ENCODE measurements at places on chromosomes 5 and 9. TPM values are rescaled to one million over a fixed set of nuclear protein-coding genes. Genes with fewer than 3 reads are reported as not detected.

- DNase-seq, result peak; percentile 76
These were observed 173.0 kb upstream of the DAPK1 start for GRCh38 chr9:87324613-87325194.

Gene ZNF618
- 4.6 TPM for total RNA-seq

- DNase-seq, result no peak
These were observed 24.7 kb upstream of the TIFAB start for GRCh38 chr5:135476615-135477581.

GRCh38 chr9:130824079-130824478 is 11.0 kb upstream of the ABL1 start:
- no peak for DNase-seq
